ENCODE measurements at places on chromosomes 5 and 9. TPM values are rescaled to one million over a fixed set of nuclear protein-coding genes. Genes with fewer than 3 reads are reported as not detected.

STC2 gene
- total RNA-seq: 13.7 TPM

DOCK8 gene
- 133 TPM for total RNA-seq

GRXCR2 gene
- total RNA-seq: not detected

HSD17B3 gene
- not detected for total RNA-seq
